ENCODE measurements at places on chromosomes 12 and 14.

DNA sequence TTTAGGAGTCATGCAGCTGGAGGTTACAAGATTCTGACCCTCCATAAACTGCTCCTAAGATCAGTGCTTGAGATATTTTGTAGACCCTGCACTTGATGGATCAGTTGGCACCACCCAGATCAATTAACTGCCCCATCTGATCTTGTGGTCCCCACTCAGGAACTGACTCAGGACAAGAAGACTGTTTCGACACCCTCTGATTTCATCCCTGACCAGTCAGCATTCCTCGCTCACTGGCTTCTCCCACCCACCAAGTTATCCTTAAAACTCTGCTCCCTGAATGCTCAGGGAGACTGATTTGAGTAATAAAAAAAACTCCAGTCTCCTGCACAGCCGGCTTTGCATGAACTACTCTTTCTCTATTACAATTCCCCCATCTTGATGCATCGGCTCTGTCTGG lies 360.2 kb downstream of the GALC start:
- DNase-seq = no peak

GRCh38 chr12:128076188-128076587 lies 190.8 kb upstream of the TMEM132C start:
- DNase-seq = no peak

GRCh38 chr14:49879646-49880204 lies 13.2 kb upstream of the ARF6 start:
- no peak for DNase-seq

DNA sequence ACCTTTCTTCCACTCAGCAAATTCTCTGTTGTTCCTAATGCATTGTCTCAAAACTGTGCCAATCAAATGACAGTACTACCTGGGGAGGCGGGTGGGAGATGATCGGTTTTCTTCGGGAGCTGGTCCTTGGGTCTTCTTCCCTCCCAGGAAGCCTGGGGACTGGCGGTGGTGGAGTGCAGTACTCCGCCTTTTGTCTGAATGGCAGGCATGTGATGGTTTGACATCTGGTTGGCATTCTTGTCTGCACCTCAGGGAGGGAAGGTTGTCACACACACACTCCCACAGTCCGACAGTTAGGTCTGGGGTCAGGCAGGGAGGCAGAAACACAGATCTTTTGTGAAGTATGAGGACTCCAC lies 114.8 kb downstream of the SNAPC1 start:
- no peak for DNase-seq

DNA sequence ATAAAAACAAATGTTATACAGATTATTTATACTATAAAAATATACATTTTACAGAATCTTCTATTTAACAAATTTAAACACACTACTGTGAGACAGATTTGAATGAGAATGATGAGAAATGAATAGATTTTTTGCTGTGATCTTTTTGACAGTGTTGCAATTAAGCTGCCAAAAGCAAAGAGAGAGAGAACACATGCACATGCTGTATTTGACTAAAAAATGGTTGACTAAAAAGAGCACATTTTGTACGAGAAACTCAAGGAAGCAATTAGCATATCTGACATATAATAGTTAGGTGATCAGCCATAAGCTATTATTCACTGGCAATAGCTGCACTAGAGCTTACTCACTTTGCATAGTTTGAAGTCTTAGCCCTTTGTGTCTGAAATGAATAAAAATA lies 115.8 kb downstream of the SYT10 start:
- no peak for DNase-seq

DNA sequence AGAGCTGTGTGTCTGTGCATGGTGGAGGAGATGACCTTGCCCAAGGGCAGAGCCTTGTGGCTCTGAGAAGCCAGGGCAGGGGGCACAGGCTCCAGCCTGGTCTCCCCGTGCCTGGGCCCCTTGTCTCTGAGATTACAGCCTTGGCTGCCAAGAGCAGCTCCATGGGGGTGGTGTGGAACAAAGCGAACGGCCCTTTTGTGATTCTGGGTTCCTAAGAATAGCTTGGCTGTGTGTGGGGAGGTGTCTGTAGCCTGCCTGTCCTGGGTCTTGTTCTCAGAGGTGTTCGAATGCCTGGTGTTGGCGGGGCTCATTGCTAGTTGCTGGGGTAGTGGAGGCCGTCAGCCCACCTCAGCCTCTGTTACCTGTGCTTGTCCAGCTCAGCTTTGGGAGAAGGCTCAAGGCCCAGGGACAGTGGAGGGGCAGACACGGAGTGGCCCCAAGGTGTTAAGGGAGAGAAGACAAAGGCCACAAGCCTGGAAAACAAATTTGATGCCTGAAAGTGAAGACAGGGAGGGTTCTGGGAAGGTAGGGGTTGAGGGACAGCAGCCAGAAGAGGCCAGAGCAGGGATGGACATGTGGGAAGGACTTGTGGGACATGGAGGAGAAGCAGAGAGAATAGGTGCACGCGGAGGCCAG lies 7.4 kb upstream of the MYH7 start:
- no peak for DNase-seq

DNA sequence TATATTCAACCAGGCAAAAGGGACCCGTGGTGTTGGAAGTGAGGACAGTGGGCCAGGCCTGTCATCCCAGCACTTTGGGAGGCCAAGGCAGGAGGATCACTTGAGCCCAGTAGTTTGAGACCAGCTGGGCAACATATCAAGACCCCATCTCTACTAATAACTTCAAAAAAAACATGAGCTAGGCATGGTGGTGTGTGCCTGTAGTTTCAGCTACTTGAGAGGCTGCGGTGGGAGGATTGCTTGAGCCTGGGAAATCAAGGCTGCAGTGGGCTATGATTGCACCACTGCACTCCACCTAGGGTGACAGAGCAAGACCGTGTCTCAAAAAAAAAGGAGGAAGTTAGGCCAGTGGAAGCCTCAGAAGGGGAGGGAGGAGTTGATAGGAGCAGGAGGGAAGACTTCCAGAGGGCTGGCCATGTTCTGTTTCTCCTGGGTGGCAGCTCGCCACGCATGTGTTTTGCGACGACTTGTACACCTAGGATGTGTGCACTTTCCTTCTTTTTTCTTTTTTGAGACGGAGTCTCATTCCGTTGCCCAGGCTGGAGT lies 10.1 kb downstream of the SLC25A29 start:
- DNase-seq = no peak

DNA sequence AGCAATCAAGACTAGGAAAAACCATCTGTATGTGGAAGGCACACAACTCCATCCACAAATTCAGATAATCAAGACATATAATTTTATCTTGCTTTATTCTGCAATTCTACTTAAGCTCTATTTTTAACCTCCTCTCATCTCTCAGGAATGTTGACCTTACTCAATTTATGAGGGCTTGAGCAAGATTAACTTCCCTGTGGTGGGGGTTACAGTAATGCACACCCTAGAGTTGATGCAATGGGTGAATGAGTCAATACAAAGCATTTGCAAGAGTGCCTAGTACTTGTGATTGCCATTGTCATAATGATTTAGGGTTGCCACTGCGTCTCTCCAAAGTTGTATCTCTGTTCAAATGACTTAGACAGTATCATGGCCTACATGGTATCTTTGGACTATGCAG lies 1598.4 kb upstream of the TMEM132C start:
- no peak for DNase-seq

DNA sequence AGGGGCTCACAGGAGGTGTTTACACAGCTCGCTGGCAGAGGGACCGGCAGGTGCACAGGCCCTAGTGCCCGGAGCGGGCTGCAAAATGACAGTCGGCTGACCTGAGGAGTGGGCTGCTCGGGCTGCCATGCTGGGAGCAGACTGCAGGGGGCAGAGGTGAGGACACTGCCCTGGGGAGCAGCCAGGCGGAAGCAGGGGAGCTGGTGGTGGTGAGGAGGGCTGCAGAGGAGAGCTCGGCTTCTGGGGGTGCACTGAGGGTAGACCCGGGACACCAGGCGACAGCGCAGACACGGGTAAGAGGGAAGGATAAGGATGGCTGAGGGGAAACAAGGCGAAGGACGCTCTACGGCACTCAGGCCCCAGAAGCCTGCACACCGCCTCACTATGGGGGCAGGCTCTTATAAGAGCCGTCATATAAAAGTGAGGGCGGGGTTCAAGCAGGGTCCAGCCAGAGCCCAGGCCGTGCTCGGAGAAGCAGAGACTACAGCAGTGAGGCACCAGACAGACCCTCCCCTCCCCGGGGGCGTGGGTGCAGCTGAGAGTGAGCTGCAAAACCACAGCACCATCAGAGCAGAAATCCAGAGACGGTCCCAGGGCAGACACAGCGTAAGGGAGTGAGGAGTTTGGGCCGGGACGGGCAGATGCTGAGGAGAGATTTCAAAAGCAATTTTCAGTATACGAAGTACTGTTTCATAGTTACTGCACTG lies 62.5 kb downstream of the CCDC88C start:
- DNase-seq = no peak

DNA sequence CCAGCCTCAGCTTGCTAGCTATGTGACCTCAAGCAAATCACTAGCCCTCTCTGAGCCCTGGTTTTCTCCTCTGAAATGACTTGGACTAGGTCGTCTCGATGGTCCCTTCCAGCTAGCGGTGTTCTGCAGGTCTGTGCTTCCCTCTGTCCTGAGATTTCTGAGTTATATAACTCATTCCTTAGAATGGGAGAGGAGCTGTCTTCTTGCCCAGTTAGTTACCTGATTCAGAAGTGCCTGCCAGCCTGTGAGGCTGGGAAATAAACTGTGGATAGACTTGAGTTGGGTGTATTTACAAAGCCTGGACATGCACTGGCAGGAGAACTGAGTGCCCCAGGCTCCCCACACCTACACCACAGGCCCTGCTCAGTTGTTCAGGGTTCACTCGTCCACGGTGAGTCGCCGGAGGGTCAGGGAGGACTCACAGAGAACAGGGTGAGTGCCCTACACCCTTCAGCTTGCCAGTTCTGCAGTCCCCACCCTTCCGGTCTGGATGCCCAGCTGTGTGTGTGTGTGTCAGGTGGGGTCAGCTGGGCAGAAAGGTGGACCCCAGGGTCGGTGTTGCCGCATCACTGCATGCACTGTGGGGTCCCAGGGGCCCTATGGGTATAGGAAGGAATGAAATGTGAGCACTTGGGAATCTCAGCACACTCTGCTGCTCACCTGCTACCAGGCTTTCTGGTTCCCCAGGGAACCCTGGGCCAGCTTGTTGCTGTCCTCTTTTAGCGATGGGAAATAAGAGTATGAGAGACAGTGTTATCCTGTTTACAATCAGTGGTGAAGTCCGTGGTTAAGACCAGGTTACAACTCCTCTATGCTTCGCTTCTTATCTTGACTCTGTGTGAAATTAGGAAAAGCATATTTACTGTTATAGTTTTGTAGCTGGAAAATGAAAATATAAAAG lies 348.2 kb downstream of the DPF3 start:
- DNase-seq = no peak

- peak; percentile 50 for DNase-seq
Measured at GRCh38 chr12:116247377-116247776, 30.1 kb downstream of the MED13L start.

DNA sequence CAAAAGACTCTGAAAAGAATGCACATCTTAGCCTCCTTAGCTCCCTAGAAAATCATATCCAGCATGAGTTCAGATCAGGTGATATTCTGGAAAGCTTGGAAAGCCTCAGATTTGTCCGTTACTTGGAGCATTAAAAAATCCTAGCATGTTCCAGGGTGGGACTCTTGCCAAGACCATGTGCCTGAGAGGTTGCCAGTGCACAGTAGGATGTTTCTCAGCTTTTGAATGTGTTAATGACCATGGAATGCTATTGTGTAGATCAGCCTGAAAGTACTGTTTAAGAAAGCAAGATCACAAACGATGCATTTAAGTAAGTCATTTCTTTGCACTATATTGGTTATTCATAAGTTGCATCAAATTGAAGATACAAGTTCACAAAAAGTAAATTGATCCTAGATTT lies 230.5 kb downstream of the ETNK1 start:
- DNase-seq = no peak

- DNase-seq = no peak
Measured at GRCh38 chr12:16607906-16608775, 2.2 kb upstream of the LMO3 start.

DNA sequence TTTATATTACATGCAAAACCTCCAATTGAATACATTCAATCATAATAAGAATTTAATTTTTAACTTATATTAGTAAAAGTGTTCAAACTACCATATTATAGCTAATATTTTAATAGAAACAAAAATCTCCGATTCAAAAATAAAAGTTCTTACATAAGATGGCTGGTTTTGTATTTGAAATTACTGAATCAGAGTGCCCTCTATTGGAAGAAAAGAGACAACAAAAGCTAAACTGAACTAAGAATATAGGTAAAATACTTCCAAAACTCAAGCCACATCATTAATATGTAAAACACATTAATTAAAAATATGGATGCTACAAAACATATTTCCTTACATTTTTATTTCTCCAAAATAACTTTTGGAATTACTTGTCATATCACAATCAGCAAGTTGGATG lies 120.3 kb downstream of the GARIN6 start:
- peak; percentile 10 for DNase-seq

GRCh38 chr12:132074216-132074615 lies 69.9 kb downstream of the DDX51 start:
- no peak for DNase-seq

DNA sequence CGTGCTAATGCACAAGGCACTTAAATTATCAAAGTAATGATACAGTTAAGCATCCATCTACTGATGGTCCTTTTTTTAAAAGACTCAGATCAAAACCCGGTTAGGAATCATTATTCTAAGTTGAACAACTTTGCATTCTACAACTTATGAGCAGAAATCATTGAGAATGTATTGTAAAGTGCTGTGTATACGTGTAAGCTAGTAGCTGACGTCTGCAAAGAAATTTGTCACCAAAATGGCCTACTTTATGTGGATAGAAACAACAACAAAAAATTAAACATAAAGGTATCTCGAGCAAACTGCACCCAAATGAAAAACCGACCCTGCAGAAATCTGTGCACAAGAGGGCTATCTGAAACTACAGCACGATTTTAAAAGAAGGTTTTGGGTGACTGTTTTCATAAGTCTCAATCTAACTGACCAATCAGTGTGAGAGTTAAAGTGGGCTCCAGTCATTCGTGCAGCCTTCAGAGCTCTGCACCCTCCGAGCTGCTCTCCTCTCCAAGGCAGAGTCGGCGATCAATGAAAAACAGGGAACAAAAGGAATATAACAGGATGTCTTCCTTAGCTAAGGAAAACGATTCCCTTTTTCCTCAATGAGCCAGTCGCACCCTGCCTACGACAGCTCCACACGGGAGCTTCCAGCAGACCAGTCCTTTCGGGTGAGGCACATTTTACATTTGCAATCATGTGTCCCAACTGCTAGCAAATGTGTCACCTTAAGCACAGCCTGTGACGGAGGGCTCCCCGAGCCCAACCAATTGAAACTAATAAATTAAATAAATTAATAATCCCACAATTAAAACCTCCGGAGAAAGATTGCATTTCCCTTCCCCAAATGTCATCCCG lies 200.7 kb upstream of the FOXN3 start:
- DNase-seq = peak; percentile 45

Measured in renal pelvis (tissue), 12 donors.